ENCODE measurements at places on chromosomes 12 and 14.

GRCh38 chr12:52669426-52669825 is 10.8 kb downstream of the KRT1 start:
- no peak for DNase-seq

GRCh38 chr12:108582978-108583770 is 14.7 kb downstream of the TMEM119 start:
- DNase-seq = no peak

GRCh38 chr12:42570076-42570475 is 19.5 kb downstream of the PRICKLE1 start:
- no peak for DNase-seq

DNA sequence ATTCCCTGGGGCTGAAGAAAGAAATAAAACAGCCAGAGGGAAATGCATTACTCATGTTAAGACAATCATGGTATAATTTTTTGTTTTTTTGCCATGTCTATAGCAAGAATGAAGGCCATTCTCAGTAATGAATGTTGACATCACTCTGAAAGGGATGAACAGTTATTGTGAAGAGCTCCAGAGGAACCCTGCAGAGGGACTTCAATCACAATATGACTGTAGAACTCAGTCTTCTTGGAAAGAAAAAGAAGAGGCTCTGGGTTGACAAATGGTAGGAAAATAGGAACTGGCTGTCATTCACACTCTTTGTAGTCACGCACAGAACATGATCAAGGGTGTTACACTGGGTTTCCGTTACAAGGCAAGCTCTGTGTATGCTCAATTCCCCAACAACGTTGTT is 73.8 kb upstream of the DACT1 start:
- DNase-seq = no peak

DNA sequence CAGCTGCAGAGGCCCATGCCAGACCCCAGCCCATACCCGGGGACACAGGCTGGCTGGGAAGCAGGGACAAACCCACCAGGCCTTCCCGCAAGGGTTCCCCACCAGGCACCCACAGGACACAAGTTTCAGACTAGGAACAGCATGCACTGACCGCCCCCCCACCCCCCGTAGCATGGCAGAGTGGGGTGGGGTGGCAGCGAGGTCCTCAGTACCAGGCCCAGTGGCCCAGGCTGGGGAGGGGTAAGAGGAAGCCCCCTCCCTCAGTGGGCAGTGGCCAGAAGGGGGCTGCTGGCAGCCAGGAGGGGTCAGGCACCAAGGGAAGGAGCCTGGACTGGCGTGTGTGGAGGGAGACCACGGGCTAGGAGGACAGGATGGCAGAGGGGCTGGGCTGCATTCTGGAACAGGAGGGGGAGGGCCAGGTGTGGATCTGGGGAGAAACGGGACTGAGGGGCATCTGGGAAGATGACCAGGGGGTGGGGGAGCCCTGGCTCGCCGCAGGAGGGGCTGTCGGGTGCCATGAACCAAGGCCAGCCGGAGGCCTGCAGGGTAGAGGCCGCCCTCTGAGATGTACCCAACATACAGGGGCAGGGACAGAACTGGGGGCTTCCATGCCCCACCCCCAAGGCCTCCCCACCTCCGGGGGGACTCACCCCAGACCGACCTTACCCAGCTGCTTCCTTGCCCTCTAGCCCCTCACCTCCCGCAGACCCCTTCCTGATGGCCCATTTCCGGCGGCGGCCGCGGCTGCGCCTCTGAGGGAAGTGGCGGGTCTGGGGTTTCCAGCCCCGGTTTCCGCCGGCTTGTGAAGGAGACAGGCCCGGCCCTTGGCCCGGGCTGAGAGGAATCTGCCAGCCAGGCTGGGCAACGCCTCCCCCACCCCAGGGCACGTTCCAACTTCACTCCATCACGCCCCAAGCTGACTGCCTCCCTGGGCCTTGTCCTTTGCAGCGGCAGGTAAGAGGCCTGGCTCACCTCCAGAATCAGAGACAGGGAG is 5.6 kb upstream of the JAG2 start:
- no peak for DNase-seq

All from GM13977 (cell line).